ENCODE measurements at places on chromosomes 6 and 20. TPM values are rescaled to one million over a fixed set of nuclear protein-coding genes. Genes with fewer than 3 reads are reported as not detected.

Gene ARMC2
- total RNA-seq, result 11.5 TPM

DNA sequence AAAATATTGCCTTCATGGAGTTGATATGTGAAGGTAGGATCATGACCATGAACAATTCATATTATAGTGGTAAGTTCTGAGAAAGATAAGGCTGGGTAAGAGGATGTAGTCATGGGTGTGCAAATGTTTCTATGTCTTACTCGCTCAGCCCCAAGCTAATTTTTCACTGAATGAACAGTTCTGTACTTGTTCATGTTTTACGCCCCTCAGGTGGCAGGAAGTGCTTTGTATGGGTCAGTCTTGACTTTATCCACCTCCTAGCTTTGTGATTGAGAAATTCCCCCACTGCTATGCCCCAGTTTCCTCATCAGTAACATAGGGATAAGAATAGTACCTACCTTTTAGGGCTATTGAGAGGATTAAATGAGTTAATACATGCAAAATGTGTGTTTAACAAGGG is 148.2 kb upstream of the KCNG1 start:
- no peak for DNase-seq

Gene RAET1L
- total RNA-seq, result 8.3 TPM

Gene EZR
- total RNA-seq, result 99.7 TPM

- DNase-seq, result no peak
Observed at GRCh38 chr6:25659633-25660368, 7.8 kb downstream of the SCGN start.

- DNase-seq, result no peak
Observed at GRCh38 chr6:108497883-108498282, 62.8 kb upstream of the FOXO3 start.

GRCh38 chr20:19777981-19778380 is 19.9 kb downstream of the RIN2 start:
- DNase-seq, result no peak

Gene CDK19
- 10.6 TPM for total RNA-seq

GRCh38 chr20:34927736-34928135 is 27.9 kb downstream of the GSS start:
- DNase-seq, result no peak

Gene TINAG
- total RNA-seq, result not detected

GRCh38 chr6:46796848-46797580 is 3.8 kb downstream of the MEP1A start:
- DNase-seq, result no peak

DNA sequence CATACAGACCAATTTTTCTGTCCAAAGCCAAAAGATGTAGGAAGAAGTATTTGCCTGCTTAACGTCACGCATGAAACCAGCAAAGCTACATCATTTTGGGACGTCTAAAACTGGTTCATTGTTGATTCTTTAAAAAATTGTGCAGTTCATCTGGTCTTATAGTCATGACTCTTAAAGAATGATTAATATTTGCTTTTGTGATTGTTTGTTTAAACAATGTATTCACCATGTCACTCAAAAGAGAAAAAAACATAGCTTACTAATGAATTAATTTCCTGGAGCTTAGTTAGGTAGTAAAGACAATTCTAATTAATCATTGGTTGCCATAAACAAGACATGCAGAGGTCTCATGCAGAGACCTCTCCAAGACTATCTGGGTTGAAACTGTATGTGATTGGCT is 157.3 kb downstream of the RPS12 start:
- DNase-seq, result no peak

Gene PTCHD4
- total RNA-seq, result not detected

Gene CCN2
- total RNA-seq, result 118 TPM

GRCh38 chr6:11847515-11848345 is 69.1 kb upstream of the ADTRP start:
- no peak for DNase-seq

- DNase-seq, result no peak
Observed at GRCh38 chr6:36760685-36761435, 63.2 kb downstream of the RAB44 start.

DNA sequence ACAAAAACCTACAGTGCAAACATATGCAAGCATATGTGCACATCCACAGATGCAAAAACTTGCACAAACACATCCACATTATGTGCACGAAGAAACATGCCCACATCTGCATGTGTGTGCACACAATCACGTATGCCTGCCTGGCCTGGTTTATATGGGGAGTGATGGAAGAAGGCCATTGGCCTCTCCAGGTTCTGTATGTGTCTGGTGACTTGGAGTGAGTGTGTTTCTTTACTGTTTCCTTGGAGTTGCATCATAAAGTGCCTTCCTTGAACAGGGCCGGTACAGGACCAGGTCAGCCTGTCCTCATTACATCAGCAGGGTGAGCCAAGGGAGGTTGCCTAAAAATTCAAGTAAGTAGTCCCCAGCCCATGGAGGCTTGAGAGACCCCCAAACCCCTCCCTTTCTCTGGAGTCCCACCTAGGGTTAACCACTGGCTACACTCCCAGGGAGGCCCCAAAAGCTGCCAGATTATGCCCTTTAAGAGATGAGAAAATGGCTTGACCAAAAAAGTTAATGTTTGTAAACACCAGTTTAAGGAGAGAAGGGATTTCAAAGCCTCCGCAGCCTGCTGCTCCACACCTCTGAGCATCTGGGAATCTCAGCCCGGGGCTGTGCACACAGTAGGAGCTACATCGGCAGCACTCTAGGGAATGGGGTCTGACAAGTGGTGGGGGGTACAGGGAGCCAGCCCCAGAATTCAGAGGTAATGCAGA is 140.8 kb downstream of the VEGFA start:
- DNase-seq, result no peak
